ENCODE measurements at places on chromosomes 11 and 22.

GRCh38 chr22:37303821-37304274, 21.5 kb downstream of the CYTH4 start:
- no peak for DNase-seq

- DNase-seq = no peak
Measured at GRCh38 chr11:5818245-5818886, 9.6 kb downstream of the OR52N2 start.

- no peak for DNase-seq
Measured at GRCh38 chr11:74070723-74071492, 62.0 kb upstream of the UCP3 start.

GRCh38 chr11:74020539-74020938, 11.7 kb upstream of the UCP3 start:
- no peak for DNase-seq

DNA sequence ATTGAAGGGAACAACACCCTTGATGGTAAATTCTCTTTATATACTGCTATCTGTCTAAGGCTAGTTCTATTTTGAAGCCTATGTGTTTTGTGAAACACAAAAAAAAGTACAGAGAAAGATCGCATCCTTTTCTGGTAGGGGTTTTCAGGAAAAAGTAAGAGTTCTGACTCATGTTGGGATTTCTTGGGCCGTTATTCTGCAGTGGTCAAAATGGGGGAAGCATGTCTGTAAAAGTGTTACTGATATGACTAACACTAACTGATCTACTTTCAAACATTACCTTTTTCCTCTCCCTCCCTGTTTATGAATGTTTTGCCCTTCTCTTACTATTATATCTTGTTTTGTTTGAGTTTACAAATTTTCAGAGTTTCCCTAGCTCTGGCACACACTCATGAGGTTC, 53.9 kb downstream of the CTNND1 start:
- DNase-seq = no peak

DNA sequence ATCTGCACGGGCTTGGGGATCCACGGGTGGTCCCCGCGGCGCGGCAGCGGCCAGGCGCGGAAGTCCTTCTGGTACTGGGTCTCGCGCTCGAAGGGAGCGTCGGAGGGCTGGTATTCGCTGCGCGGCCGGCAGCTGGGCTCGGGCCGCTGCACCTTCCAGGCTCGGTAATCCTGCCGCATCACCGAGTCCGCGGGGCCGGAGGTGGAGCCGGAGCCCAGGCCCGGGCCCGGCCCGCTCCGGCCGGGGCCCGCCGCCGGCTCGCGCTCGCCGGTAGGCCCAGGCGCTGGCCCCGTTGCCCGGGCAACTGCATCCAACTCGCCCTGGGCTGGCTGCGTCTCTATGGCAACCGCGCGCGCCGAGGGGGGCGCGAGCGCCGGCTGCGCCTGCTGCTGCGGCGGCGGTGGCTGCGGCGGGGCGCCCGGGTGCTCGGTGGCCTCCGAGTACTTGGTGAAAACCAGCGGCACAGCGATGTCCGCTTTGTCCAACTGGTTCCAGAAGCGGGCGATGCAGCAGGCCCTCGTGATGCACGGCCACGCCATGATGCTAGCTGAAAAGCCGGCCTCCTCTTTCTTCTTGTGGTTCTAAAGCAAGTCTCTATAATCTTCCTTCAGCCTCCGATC, 897 bp downstream of the MAP6 start:
- DNase-seq = no peak

DNA sequence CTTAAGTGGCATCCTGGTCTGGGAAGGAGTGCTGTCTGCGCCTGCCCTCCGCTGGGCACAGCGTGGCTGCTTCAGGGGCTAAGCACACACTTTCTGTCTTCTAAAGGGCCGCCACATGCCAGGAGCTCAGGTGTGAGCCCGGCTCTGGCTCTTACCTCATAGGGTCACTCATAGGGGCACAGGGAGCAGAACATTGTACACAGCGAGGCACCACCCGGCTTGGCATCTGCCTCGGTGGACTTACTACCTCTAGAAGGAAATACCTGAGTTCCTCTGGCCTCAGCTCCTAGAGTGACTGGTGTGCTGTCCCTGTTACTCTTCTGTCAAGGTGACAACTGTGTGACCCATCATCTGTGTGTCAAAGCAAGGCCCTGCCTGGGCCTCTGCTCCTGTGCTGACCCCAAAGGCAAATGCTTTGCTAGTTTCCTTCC, 13.4 kb downstream of the NEAT1 start:
- DNase-seq = no peak

DNA sequence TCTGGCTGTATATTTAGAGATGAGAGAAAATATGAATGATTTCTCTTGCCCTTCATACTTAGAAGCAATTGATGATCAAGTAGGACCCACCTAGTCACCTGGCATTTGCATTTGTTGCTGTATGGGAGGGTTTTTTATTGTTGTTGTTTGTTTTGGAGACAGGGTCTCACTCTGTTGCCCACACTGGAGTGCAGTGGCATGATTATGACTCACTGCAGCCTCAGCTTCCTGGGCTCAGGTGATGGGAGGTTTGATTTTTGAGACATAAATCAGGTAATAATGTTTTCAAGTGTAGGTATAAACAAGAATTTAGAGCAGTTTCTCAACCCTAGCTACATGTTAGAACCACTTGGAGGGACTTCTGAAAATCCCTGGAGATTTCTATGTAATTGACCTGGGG, 63.0 kb downstream of the TNRC6B start:
- no peak for DNase-seq

- DNase-seq = no peak
Measured at GRCh38 chr22:29212743-29213142, 7.0 kb downstream of the EMID1 start.

GRCh38 chr11:15819679-15820286, 536.6 kb downstream of the SOX6 start:
- no peak for DNase-seq

- DNase-seq = no peak
Measured at GRCh38 chr22:40009951-40010671, 15.4 kb downstream of the FAM83F start.

DNA sequence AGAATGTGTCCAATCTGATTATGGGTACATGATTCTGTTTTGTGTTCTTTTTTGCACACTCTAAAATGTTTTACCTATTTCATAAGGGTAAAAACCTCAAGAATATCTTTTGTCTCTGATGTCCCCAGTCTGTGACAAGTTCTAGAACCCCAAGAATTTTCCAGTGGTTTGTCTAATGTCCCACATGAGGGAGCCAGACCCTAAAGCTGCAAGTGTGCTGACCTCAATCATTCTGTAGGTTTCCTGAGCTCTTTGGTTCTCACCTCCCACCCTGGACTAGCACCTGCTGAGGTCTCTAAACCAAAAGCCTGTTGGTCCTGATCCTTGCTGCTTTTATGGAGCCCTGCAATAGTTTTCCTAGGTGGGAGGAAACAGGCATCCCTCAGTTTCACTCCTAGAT, 149.8 kb upstream of the MPPED2 start:
- no peak for DNase-seq

DNA sequence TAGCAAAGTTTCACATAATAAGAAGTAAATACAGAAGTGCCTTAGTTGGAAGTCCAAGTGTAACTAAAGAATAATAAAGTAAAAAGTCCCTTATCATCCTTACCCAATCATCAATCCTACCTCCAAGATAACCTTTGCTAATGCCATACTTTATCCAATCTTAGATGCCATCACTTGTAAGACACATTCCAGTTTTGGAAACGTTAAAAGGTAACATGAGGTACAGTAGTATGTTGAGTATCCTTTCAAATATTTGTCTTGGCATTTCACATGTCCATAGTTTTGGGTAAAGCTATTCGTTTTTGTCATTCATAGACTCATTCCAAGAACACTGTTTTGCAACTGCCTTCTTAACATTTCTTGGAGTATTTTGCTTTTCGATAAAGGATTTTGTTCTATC, 115.2 kb upstream of the TEAD1 start:
- no peak for DNase-seq

DNA sequence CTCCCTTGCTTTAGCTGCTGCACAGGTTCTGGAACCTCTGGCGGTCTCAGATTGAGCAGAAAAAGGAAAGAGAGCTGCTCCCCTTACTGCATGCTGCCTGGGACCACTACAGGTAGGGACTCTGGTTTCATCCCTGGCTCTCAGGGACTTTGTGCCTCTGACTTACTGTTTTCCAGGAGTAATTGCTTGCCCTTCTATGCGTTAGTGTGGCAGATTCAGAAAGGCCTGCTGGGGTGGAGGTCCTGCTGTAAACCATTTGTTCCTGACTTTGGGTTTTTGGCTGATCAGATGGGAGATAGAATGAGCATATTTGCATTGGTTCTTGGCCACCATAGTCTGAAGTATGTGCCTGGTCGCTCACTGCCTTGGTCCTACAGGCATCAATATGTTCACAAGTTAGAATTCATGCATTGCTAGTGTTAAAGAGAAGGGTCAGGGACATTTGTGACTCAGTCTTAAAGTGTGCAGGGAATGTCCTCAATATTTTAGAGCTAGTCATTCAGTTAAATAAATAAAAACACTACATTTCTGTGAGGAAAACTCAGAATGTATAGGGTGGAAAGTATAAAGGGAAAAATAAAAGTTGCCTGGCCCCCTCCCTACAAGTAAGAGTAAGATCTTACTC, 78.0 kb downstream of the PISD start:
- no peak for DNase-seq

- DNase-seq = no peak
Measured at GRCh38 chr11:6237266-6237665, 1.6 kb upstream of the CNGA4 start.

Data from iPS DF 19.7 (cell line).